ENCODE measurements at places on chromosomes 2 and 18. TPM values are rescaled to one million over a fixed set of nuclear protein-coding genes. Genes with fewer than 3 reads are reported as not detected.

CD8B2 gene
- total RNA-seq: not detected

PKP4 gene
- total RNA-seq: 18.9 TPM

- DNase-seq: no peak
These were observed 61.4 kb downstream of the DYM start for GRCh38 chr18:49399003-49399402.

DNA sequence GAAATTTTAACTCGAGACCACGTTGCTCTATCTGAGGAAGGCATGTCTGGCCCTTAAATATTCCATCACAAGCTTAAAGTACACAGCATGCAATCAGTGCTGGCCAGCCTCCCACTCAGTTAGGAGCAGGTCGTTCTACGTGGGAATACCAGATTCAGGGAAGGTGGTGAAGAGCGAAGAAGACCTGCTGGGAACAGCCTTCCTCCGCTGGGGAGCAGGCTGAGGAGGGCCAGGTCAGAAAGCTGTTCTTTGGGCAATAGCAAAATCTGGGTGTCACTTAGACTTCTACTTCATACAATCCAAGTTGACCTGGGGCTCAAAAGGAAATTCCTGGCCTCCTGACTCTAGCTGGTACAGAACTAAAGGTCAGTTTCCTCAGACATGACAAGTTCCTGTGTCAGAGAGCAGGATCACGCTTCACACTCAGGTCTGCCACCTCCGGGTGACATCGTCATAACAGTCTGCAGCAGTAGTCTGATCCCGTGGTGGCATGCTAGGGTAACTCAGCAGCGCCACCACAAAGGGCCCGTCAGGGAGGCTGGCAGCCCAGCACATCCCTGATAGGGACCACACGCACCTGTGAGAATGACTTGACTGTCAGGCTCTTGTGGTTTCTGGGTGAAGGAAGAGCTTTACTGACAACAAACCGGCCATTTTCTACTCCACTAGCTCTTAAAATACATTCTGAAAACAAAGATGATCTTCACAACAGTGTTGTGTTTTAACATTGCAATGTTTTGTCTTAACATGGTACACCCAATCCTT is 35.2 kb upstream of the NAPG start:
- no peak for DNase-seq
